ENCODE measurements at places on chromosomes 6 and 20.
A peak's percentile ranks its signal among the peaks of the same experiment; 100 is the strongest.

- no peak for DNase-seq
These were observed 11.3 kb upstream of the ADRM1 start for GRCh38 chr20:62291251-62292066.

GRCh38 chr6:105608711-105609374 is 206.0 kb upstream of the PREP start:
- DNase-seq: no peak

DNA sequence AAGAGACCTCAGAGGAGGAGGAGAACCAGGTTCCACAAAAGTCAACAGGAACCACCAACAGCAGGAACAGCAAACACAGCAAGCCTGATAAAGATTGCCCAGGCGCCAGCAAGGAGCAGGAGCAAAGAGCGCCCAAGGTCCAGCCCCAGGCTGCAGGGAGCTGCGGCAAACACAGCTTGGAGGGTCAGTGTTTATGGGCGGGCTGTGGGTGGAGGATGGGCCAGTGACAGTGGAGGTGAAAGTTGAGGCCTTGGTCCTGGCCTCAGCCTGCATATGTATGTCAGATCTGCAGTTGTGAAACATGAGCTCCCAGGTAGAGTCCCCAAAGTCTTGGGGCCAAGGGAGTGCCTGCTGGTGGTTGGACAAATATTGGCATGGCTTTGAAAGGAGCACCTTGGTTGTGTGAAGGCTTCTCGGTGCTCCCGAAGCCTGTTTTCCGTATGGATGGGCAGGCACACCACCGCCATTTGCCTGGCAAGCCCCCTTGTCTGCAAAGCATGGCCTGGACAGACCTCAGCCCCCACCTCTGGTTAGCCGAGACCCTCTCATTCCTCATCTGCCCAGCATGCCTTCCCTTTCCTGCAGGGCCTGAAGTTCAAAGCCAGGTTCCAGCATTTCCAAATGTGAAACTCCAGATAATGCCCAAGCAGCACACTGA is 2.0 kb upstream of the CAPN11 start:
- no peak for DNase-seq

GRCh38 chr20:50220093-50220893 is 29.7 kb downstream of the CEBPB start:
- no peak for DNase-seq

DNA sequence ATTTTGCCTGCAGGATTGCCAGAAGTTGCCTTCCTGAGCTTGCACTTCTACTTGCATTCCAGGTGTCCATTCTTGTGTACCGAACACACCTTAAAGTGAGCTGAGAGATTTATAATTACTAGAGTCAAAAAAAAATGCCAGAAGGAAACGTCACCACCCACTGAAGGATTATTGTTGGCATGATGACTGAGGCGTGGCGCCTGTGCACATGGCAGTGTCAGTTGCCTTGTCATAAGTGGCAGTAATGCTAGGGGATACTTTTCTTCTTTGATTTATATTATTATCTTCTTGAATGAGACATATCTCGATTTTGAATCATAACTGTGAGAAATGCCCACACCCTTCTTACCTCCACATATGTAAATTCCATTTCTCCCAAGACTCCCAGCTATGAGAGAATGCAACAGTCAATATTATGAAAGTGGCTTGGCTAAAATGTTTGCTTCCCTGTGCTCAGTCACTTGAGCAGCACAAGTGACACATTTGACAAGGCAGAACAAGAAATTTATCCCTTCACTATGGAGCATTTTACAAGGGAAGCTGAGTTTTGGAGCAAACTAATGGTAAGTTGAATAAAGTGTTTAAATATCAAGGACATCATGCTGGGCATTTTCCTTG is 149.5 kb upstream of the SASH1 start:
- DNase-seq: no peak

- DNase-seq: no peak
These were observed 39.7 kb upstream of the HTR1B start for GRCh38 chr6:77502981-77503380.

GRCh38 chr20:12798286-12798685 is 210.5 kb upstream of the SPTLC3 start:
- no peak for DNase-seq

GRCh38 chr6:2183752-2184151 is 61.7 kb downstream of the GMDS start:
- DNase-seq: no peak

DNA sequence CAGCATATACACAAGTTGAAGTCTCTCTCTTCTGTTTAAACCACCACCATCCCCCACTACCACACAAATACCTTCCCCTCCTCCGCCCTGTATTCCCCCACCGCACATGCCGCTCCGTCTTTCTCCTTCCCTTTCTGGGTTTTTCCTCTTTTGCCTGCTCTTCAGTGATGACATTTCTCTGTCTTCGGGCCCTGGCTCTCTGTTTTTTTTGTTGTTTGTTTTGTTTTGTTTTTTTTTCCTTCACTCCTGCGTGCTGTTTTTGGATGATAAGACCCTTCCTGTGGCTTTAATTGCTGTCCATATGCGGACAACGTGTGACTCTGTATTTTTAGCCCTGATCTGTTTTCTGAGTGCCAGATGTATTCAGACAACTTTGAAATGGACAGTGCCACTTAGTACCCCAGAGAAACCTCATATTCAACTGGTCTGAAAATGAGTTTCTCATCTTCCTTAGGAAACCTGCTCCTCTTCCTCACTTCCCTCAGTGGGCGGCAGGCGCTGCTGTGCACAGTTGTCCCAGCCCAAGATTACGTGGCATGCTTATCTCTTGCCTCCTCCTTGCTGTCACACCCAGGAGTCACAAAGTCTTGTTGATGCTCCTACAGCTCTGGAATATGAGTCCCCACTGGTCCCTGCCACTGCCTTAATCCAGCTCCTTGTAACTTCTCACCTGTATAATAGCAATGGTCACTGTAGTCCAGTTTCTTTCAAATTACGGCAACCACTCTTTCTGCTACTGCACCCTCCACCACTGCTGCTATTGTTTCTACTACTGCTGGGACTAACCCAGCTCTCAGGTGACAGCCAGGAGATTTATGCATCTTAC is 8.2 kb downstream of the PPP1R14C start:
- DNase-seq: no peak

- DNase-seq: no peak
These were observed 29.0 kb upstream of the BTBD3 start for GRCh38 chr20:11888648-11889047.

- no peak for DNase-seq
These were observed 8.0 kb upstream of the IDH3B start for GRCh38 chr20:2671977-2672376.

DNA sequence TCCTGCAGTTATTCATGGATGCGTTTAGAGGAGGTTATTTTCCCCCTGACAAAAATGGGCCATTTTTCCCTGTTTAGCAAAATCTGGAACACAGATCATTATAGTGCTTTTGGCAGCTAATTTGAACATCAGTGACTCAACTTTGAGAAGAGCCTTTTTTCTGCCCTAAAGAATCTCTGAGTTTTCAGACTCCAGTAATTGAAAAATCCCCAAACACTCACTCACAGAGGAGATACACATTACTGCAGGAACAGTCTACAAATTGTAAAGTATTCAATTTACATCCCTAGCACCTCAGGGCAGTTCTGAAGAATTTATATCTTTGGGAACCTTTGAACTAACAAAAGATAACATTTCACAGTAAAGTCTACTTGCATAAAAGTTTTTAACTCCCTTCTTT is 966.6 kb upstream of the SLC35B3 start:
- no peak for DNase-seq

DNA sequence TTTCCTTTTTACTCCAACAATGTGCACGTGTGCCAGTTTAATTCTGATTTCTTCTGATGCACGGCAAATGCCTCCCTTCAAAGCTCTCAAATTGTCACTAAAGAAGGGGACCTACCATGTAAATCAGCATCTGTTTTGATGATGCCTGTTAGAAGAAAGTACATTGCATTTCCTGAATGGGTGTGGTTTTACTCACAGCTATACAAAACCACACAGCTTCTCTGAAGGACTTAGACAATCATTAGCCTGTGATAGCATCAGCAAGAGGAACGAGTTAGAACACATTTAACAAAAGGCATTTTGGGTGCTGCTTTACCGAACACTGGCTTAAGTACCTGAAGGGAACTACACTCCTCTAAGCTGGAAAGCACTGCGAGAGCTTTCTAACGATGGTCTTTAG is 109.4 kb downstream of the ATXN1 start:
- DNase-seq: no peak

DNA sequence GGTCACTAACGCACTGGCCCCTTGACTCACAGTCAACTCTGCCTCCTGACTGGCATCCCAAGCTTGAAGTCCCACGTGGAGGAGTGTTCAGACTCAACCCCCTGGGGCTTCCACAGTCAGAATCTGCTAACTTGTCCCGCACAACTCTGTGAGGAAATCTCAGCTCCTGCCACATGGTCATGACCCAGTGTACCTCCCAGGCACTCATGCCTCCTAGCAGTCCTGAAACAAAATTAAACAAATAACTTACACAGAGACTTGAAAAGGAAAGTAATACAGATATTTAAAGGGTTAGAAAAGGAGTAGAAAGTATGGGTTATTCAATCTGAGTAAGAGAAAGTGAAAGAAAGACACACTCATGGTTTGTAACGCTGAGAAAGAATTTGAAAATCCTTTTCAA is 134.9 kb downstream of the GMDS start:
- DNase-seq: no peak

DNA sequence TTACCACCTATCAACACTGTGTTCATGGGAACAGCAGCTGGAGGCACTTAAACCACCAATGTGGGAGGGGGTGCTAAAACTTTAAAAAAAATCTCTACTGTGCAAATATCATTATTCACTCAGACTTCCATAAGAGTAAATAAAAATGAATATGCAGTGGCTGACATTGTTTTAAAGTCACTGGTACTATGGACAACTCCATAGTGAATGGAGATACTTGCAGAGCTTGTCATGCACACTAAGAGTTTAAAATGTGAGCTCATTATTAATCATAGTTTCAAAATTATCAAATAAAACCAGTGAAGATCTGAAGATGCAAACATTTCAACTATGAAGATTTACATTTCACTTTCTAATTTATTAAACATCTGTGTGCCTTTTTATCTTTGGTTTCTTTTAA is 54.4 kb downstream of the RFX6 start:
- no peak for DNase-seq

DNA sequence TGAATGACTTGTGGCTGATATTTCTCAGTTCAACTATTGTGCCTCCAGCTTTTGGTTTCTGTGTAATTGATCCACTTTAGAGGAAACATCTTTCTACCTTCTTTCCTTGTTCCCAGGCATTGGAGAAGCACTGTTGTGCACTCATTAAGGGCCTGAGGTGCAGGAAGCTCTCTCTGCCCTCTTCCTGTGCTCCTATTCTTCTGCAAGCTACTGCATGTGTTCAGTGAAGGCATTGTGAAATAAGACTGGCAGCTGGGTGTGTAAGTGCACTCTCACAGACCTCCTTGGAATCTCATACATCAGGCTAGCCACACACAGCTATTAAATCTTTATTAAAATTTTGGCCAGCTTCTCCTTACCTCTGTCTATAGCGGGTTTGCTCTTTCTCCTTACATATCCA is 177.8 kb downstream of the OGFRL1 start:
- no peak for DNase-seq

GRCh38 chr6:134537146-134537555 is 219.2 kb upstream of the SGK1 start:
- no peak for DNase-seq

DNA sequence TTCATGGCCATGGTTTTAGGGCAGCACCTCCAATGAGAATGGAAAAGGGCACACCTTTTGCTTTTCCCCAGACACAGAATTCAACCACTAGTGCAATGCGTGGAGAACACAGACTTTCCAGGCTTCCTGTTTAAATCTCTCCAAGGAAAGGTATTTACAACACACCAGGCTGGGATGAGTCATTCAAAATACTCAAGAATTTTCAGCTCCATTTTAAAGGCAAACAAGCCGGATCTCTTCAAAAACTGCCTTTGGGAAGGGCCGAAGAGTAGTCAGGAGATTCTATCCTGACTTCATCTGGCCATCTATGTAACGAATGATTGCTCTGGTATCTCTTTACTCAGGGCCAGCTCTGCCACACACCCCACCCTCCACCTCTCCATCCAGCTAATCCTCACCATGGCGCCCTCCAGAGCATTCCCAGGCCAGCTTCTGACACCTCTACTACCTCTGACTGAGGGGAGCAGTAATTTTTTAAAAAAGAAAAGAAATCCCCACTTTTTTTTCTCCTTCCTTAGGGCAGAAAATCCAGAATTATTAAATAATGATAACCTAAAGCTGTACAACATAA is 254.6 kb downstream of the LY86 start:
- no peak for DNase-seq

DNA sequence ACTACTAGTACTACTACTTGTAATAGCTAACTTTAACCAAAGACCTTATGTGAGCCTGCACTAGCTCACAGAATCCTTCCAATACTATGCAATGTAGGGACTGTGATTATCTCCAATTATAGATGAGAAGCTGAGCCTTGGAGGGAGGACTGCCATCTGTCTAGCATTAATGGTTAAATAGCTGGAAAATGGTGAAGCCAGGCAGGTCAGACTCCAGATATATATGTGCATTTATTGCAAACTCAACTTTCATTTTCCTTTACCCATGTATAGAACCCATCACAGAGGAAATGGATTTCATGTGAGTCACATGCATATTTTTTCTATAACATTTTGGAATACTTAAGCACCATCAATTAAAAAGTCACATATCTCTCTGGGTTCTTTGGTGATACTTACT is 229.9 kb downstream of the BCAS1 start:
- no peak for DNase-seq

- DNase-seq: no peak
These were observed 4.0 kb upstream of the CGAS start for GRCh38 chr6:73455865-73456629.

DNA sequence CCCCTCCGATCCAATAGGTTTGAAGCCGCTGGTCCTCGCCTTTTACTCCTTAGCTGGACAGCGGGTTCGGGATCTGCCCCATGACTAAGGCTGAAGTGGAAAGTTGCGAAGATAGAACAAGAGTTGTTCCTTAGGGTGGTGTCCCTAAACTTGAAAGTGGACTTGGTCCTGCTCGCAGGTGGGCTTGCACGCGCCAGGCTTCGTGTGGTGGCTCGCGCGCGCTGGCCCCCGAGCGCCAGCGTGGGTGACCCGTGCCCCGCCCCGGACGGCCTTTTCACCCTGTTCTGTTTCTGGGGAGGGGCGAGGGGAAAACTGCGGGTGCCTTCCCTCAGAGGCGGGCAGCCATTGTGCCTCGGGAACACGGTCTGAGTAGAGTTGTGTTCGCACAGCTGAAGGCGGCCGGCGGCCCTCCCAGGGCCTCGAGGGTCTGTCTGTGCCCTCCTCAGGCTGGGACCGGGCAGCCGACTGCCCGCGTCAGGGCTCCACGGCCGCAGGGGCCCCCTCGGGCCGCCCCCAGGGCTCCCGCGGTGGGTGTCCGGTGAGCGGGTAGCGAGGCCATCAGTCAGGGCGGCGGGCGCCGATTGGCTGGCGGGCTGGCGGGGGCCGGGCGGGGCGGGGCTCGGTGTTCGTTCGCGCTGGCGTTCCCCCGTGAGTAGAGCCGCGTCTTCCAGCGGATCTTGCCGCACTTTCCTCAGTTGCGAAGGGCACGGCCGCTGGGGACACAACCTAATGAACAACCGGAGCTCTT is 33.0 kb downstream of the RREB1 start:
- peak; percentile 92 for DNase-seq

GRCh38 chr6:134081506-134081905 is 29.1 kb upstream of the SLC2A12 start:
- DNase-seq: no peak

- DNase-seq: no peak
These were observed 150.3 kb upstream of the SASH1 start for GRCh38 chr6:148192310-148192709.

Data from frontal cortex (tissue), 4 donors.